ENCODE measurements at places on chromosomes 2 and 18. TPM values are rescaled to one million over a fixed set of nuclear protein-coding genes. Genes with fewer than 3 reads are reported as not detected.

Gene CHRND
- total RNA-seq = not detected

Gene EML6
- 0.13 TPM for total RNA-seq

Gene ERMN
- total RNA-seq = not detected

Gene CCDC148
- total RNA-seq = 0.65 TPM

All from bladder microvascular endothelial cell (primary cell).